Bronchial epithelial cell (primary cell): ENCODE measurements at places on chromosomes 2 and 18. TPM values are rescaled to one million over a fixed set of nuclear protein-coding genes. Genes with fewer than 3 reads are reported as not detected.

CD28 gene
- not detected in 2 replicates for total RNA-seq

DNA sequence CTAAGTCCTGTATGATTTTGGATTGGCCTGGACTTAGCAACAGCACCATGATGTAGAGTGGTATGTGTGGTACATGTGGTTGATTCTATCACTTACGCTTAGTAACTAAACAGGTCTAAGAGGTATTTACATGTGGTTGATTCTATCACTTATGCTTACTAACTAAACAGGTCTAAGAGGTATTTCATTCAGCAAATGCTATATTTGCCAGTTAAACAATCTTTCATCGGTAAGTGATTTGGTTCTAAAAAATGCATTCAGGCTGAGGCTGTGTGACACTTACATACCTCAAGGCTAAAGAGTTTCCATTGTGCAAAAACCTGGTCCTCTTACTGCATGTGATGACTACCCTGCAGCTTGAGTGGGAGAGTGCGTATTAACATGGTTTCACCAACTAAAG, 13.1 kb downstream of the EIF4E2 start:
- DNase-seq: peak; percentile 75

GRCh38 chr2:43853141-43854081, 14.6 kb downstream of the ABCG8 start:
- no peak for DNase-seq

GRHL1 gene
- 25.5 and 85.5 TPM in 2 replicates for total RNA-seq

- no peak for DNase-seq
These were observed 54.6 kb upstream of the PHLPP1 start for GRCh38 chr18:62660691-62661090.

DNA sequence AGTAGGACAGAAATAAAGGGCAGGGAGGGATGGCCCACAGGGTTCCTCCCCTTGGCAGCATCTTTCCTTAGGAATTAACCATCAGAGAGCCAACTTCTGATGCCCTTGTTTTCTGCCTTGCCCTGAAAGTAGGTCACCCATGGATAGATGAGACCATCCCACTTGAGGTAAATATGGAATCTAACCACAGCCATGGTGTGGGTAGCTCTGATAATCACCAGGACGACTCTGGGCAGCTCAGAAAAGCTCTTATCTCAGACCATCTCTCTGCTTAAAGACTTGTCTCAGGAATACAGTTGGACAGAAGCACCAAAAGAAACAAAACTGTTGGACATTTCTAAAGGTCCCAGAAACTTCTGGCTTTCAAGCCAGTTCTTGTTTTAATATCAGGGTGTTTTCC, 101.4 kb upstream of the CELF4 start:
- DNase-seq: no peak

TWIST2 gene
- total RNA-seq: 4.6 and 7.4 TPM in 2 replicates

OSR1 gene
- 1.3 and 1.7 TPM in 2 replicates for total RNA-seq

SMYD1 gene
- not detected in 2 replicates for total RNA-seq

DNA sequence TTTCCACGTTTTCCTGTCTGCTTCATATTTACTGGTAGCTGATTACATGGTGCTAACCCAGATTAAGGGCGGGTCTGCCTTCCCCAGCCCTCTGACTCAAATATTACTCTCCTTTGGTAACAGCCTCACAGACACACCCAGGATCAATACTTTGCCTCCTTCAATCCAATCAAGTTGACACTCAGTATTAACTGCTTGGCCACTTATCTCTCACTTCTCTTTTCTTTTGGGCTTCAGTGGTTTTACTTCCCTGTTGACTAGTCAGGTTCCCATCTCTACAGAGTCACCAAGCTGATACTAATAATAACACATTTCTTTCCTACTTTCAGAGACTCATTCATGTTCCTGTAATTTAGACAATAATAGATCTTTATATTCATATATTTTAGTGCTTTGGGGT, 302.2 kb upstream of the MAP2 start:
- no peak for DNase-seq

DNA sequence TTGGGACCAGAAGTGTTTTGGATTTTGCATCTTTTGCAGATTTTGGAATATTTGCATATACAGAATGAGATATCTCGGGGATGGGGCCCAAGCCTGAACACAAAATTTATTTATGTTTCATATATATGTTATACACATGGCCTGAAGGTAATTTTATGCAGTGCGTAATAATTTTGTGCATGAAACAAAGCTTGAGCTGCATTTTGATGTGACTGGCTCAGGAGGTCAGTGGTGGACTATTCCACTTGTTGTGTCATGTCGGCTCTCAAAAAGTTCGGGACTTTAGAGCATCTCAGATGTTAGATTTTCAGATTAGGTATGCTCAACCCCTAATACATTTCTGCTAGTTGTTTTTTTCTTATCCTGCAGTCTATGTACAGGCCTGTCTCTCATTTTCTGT, 145.4 kb downstream of the FAM210A start:
- no peak for DNase-seq

CIB4 gene
- not detected in 2 replicates for total RNA-seq

TUBB8B gene
- not detected in 2 replicates for total RNA-seq

DNA sequence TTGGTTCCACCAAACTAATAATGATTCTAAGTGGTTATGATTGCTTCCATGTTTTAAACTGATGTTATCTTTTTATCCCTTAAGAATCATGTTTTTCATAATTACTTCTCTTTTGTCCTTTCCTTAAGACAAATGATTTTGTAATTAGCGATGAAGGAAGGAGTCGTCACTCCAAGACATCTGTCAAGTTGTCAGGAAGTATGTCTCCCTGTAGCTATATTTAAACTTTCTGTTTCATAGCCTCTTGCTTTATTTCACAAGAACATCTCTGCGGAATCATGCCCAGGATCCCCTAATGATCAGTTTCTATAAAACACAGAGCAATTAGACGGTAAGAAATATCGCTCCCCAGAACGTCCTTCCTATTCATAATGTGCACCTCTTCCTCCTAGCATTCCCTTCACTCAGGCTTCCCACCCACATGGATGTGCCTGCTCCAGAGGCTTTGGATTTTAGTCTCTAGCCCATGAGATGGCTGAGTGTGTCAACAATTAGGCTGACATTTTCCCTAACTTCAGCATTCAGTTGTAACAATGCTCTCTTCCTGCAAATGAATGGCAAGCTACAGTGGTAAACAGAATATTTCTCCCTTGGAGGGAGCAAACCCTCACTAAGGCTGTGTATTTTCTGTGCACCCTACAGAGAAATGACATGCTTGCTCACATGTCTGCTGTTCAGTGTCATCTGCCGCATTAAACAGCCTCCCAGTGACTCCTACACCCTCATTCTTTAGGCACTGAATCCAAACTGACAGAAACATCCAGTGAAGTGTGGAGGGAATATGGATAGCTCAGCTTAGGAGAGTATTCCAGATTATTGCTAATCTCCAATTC, 879.6 kb upstream of the CELF4 start:
- no peak for DNase-seq

- DNase-seq: no peak
These were observed 264.0 kb upstream of the FBXO11 start for GRCh38 chr2:48170281-48170680.

- DNase-seq: no peak
These were observed 168.9 kb downstream of the ANTXR1 start for GRCh38 chr2:69181806-69182427.

ACOXL gene
- total RNA-seq: not detected in 2 replicates

GRCh38 chr2:187749804-187750431, 195.7 kb upstream of the TFPI start:
- no peak for DNase-seq

GRCh38 chr2:40384714-40385113, 67.2 kb downstream of the SLC8A1 start:
- peak; percentile 83 for DNase-seq

GRCh38 chr2:63648632-63649031, 59.9 kb downstream of the MDH1 start:
- DNase-seq: no peak

TSHZ1 gene
- total RNA-seq: 1.3 and 1.5 TPM in 2 replicates

RGPD3 gene
- total RNA-seq: 0.13 and 0.26 TPM in 2 replicates

WNT10A gene
- total RNA-seq: 2.3 and 2.4 TPM in 2 replicates

IL1R1 gene
- total RNA-seq: 1.6 and 3.1 TPM in 2 replicates

DNA sequence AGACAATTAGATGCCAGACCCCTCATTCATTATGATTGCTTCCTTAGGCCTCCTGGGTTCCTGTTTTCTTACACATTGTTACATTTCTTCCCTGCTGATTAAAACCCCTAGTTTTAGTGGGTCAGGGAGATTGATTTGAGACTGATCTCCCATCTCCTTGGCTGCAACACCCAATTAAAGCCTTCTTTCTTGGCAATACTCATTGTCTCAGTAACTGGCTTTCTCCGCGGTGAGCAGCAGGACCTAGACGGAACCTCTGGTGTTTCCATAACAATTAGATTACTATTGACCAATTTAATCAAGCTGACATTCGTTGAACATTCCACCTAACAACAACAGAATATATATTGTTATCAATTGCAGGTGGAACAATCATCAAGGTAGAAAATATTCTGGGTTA, 1676.4 kb upstream of the SLC39A10 start:
- no peak for DNase-seq

- no peak for DNase-seq
These were observed 84.7 kb downstream of the NFATC1 start for GRCh38 chr18:79480171-79481045.

SPP2 gene
- total RNA-seq: not detected in 2 replicates

DNA sequence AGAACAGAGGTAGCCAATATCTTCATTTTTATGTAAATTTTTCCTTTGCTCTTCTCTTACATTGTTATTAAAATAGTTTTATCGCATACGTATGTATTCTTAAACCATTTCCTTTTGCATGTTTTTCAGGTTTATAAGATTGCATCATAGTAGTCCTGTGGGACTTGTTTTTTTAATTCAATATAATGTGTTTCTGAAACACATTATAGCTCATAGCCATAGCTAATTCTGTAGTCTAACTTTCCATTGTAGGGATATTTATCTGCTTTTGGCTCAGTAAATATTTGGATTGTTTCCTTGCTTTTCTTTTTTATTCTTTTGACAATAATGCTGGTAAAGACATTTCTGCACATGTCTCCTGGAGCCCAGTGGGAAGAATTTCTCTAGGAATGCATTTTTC, 484.3 kb downstream of the PTPRM start:
- DNase-seq: peak; percentile 21

AGFG1 gene
- 52.0 and 54.8 TPM in 2 replicates for total RNA-seq

ACMSD gene
- total RNA-seq: not detected in 2 replicates

DNA sequence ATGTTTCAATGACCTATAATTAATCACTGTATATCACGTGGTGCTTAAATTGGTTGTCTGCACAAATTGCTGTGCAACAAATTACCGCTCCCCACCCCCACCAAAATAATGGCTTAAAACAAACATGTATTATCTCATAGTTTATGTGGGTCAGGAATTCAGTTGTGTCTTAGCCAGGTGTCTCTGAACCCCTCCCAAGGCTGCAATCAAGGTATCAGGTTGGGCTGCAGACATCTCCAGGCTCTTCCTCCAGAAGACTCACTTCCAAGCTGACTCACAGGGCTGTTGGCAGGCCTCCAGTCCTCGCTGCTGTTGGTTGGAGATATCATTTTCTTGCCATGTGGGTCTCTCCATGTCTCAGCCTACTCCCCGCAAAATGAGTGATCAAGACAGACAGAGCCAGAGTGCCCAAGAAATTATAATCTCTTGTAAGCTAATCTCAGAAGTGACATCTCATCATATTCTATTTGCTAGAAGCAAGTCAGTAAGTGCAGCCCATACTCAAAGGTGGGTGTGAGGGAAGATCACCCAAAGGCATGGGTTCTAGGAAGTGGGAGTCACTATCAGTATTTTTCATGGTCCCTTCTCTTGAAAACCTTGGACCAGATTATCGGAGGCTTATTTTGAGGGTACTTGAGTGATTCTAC, 38.4 kb downstream of the SPC25 start:
- peak; percentile 90 for DNase-seq
